Panc1 (cell line): ENCODE measurements at places on chromosomes 1 and 21. TPM values are rescaled to one million over a fixed set of nuclear protein-coding genes. Genes with fewer than 3 reads are reported as not detected.

DNA sequence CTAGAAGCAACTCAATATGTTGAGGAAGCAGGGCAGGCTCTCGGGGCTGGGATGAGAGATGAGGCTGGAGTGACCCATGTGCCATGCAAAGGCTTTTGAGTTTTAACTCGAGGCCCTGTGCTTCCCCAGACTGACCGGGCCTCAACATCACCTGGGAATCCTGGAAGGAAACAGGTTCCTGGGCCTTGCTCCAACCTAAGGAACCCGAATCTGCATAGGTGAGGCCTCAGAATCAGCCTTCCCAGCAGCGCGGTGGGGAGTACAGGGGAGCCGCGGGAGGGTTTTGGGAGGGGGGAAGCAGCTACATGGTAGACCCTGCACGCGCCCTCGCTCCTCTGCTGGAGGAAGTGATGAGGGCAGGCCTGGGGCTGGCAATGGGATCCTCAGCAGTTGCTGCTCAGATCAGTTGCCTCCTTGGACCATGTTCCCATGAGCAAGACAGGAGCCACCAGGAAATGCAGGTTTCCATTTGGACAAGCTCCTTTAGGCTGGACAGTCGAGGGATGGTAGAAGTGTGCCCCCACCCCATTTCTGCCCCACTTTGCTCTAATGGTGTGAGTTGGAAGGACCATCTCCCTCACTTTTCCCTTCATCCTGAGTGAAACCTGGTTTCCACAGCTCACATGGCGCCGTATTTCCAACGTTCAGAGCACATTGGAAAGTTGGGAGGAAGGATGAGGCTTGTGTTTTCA is 4.5 kb upstream of the KIAA1614 start:
- DNase-seq = no peak

GRCh38 chr21:35664683-35665082 is 395.6 kb downstream of the SETD4 start:
- no peak for DNase-seq

- DNase-seq = peak; percentile 33
Measured at GRCh38 chr1:215114154-215114933, 31.8 kb downstream of the KCNK2 start.

PEAR1 gene
- total RNA-seq = 16.1 TPM

DNA sequence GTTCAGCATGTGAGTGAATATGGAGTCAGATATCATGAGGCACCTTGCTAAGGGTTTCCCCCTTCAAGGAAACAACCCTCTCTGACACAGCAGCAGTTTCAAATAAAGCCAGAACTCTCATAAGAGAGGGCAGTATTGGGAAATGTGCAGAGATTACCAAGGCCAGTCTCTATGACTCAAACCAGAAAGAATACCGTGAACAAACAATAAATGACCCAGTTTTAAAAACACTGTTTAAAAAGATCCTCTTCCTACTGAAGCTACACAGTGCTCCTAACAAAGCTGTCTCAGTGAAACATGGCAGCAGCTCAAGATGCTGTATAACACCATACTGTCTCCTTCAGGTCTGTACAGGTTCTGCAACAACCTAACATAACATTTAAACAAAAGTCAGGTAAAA is 102.6 kb downstream of the KIAA0319L start:
- DNase-seq = no peak

MYOG gene
- not detected for total RNA-seq

GRCh38 chr1:26771643-26772321 is 16.0 kb upstream of the PIGV start:
- peak; percentile 64 for DNase-seq

GRCh38 chr1:116492358-116492811 is 78.4 kb downstream of the CD58 start:
- DNase-seq = no peak

BNIPL gene
- 0.46 TPM for total RNA-seq

FNBP1L gene
- 25.1 TPM for total RNA-seq

DNA sequence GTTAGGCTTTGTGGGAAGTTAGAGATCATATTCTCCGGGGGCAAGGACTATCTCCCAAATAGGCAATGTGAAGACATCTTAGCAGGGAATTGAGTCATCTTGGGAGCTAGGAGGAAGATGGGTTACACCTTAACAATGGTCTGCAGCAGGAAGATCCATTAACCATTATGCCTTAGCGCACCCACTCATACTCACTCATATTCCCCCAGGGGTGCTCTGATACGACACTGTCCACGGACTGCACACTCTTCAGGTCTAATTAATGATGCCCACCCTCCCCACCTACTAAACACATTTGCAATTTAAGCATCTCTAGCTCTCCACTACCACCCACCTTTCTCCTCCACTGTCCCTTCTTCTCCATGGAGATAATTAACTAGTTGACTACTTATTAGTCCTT is 857 bp upstream of the AK5 start:
- DNase-seq = no peak

DNA sequence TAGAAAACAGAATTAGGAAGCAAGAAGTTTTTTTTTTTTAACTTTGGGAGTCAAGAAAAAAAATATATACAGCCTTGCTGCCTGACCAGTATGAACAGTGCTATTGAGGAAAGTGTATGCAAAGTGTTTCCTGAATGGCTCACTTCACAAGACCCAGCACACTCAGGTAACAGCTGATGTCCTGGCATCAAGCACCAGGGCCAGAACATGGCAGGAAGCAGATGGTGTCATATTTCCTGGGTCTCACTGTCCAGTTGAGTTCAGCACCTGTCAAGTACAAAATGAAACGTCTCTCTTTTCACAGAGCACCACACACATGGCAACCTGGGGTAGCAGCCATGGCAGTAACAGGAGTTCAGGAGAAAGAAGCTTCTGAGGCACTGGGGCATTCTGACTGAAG is 372.3 kb downstream of the TTLL7 start:
- DNase-seq = no peak

GRCh38 chr1:227790868-227791267 is 24.6 kb upstream of the PRSS38 start:
- no peak for DNase-seq

DNA sequence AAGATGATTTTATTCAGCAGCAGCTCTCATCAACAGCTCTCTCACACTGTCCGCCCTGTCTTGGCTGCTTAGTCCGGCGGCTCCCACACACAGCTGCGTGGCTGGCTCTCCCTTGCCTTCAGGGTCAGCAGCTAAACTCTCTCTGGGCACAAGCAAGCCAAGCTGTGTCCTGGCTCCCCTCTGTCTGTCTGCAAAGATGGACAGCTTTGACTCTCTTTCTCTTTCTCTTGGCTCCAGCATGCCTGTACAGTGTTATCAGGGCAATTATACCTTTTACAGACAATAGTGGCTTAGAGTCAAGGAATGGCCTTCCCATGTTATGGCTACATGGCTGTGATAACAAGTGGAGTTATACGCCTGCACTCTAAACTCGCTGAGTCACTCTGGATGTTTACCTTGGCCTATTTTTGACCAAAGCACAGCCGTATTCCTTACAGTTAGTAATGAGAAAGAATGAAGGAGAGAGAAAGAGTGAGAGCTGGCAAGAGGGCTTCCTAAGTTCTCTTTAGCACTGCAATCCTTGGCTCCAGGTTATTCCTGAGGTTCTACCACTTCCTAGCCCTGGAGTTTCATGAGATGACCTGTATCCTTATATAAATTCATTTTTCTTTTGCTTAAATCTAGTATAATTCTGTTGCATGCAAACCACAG is 59.9 kb upstream of the ZSWIM5 start:
- no peak for DNase-seq

- DNase-seq = no peak
Measured at GRCh38 chr1:177937931-177938330, 31.9 kb downstream of the SEC16B start.

DNA sequence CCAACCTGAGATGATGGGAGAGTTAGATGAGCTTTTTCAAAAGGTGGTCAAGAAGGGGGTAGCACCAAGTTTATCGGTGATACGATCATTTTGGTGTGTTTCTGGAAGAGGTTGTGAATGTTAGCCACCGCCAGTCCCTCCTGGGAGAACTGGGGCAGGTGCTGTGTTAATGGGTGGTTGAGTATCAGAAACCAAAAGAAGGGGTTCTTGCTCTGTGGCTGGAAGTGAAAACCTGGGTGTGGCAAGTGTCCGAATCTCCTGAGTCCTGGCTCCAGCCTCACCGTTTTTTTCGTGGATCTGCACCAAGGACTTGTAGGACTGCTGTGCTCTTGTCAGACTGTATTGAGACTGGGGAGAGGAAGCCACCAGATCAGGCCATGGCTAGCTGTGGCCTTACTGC is 7.8 kb downstream of the UBE2Q1 start:
- DNase-seq = no peak
